ENCODE measurements at places on chromosomes 2 and 18. TPM values are rescaled to one million over a fixed set of nuclear protein-coding genes. Genes with fewer than 3 reads are reported as not detected.

DNA sequence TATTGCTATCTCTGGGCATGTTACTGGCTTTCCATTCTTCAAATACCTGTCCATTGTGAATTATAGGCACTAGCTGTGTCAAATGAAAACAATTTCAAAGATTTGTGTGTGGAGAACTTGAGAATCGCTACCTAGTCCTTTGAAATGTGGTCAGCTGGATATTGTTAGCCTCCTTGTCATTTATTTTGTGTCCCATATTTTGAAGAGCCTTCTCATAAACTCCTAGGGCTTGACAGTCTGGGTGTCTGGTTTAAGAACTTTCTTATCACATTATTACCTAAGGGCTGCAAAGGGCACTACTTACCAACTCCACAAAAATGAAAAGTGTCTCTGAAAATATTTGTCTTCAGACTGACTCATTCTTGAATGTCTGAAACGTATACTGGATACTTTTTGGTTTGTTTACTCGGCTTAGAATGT is 50.2 kb downstream of the COL4A3 start:
- DNase-seq, result no peak

DNA sequence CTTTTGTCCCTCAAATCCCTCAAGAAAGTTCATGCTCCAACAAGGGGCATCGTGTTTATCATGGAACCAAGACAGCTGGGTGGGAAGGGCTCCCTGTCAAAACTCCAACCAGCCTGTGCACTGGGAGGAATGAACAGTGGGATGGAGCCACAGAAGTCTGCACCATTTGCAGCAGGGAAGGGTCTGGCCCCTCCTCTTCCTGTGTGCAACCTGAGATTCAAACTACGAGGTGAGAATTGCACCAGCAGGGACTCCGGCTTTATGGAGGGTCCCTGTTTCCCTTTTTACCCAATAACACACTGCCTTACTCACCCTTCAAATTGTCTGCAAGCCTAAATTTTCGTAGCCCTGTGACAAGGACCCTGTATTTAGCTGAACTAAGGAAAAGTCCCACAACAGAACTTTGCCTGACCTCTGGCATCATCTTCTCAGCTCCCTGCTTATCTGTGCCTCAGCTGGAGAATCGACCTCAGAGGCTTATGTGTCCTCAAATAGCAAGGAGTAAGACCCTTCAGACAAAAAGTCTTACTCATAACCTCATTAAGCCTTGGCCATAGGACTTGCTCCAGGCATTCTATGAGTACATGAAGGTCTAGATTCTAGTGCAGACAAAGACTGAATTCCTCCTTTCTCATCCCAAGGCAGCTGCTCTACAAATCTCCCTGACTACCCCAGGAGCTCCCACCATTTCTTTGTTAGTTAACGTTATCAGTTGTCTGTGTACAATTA is 178.3 kb upstream of the SERPINE2 start:
- DNase-seq, result no peak

- no peak for DNase-seq
Observed at GRCh38 chr2:237115870-237116269, 30.2 kb downstream of the COPS8 start.

DNA sequence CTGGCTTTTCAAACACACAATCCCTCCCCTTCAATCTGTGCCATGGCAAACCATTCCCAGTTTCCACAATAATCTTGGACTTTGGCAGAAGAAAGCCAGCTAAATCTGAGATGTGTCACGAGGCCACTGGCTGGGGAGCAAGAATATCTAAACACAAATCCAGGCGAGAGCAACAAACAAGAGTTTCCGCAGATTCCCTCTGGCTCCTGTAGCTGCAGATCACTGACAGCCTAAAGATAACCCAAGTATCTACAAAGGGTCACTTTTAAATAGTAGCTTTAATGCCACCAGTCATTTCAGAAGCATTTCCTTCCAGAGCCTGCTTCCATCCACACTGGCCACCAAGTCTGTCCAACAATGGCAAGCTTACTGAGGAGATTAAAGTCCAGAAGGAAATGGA is 86.9 kb downstream of the ACVR1 start:
- DNase-seq, result no peak

DNA sequence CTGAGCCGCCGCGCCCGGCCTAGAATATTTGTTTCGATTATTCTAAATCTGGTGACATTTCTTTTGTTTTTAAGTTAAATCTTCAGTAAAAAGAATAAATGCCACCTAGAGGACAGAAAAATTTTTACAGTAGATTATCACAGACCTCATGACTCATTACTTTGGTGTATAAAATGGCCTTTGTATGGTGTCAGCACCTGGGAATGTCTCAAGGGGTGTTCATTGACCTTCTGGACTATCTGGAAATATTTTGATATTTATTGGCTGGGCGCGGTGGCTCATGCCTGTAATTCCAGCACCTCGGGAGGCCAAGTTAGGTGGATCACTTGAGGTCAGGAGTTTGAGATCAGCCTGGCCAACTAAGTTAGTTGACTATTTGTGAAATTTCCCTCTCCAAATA is 30.3 kb upstream of the SLC30A6 start:
- no peak for DNase-seq

DNA sequence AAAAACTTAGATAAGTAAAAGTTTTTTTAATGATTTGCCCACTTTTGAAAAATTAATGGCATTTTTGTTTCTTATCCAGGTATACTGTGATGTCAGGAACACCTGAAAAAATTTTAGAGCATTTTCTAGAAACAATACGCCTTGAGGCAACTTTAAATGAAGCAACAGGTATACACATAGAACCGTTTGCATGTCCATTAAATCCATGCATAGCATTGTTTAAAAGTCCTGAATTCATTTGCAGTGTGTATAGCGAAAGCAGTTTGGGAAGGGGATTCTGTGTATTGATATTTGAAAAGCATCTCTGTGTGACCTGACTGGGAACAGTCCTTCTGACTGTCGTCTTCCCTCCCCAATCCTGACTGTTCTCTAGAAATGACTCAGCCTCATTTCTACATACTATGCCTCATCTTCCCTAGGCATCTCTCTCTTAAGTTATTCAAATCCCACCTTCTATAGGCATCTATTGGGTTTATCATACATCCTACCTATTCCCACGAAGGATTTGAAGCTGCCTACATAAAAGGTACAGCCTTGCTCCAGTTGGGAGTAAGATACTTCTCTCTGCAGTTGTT is 79.2 kb upstream of the MAP3K20 start:
- DNase-seq, result no peak

- DNase-seq, result no peak
Observed at GRCh38 chr2:195009202-195009601, 647.8 kb upstream of the SLC39A10 start.

GRCh38 chr18:62634979-62635630 is 80.2 kb upstream of the PHLPP1 start:
- DNase-seq, result no peak

DNA sequence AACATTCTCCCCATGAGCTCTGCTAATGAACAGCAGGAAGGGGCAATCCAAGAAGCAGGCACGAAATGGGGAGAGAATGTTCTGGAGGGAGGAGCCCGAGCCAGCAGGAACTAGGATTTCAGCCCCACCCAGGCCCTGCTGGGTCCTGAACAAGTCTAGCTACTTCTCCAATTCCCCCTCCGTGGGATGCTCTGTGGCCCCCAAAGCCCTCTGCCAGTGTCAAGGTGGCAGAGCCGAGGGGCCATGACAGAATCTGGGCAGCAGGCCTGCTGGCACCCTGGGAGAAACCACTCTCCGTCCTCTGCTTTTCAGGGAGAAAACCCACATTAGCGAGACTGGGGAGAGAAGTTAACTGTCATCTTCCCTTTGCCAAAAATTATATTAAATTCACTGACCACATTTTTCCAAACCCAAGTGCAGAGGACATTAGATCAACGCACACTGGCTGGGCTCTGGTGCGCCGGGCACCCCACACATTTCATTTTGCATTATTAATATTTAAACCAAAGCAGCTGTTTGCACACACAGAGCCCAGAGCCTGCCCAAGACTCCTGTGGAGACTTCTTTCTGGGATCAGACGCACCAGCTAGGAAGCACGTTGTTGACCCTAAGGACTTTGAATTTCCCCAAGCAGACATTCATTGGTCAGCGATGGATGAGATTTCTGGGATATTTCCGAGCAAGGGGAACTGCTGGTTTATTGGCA is 80.2 kb upstream of the PKDCC start:
- DNase-seq, result peak; percentile 79

- peak; percentile 74 for DNase-seq
Observed at GRCh38 chr2:25215948-25216679, 47.7 kb upstream of the POMC start.

DNA sequence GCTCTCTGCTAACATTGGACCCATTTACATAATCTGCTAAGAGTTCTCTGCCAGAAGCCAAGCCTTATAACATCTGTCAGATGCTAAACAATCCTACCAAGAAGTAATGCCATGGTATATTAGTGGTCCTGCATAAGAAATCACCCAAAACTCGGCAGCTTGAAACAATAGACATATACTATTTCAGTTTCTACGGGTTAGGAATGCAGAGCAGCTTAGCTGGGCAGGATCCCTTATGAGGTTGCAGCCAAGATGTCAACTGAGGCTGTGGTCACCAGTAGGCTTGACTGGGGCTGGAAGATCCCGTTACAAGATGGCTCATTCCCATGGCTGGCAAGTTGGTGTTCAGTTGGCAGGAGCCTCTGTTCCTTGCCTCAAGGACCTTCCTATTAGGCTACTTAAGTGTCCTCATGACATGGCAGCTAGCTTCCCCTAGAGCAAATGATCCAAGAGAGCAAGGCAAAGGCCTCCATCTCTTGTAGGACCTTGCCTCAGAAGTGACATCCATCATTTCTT is 25.1 kb upstream of the SOS1 start:
- no peak for DNase-seq

Gene C2orf72
- 6.4 TPM for total RNA-seq

DNA sequence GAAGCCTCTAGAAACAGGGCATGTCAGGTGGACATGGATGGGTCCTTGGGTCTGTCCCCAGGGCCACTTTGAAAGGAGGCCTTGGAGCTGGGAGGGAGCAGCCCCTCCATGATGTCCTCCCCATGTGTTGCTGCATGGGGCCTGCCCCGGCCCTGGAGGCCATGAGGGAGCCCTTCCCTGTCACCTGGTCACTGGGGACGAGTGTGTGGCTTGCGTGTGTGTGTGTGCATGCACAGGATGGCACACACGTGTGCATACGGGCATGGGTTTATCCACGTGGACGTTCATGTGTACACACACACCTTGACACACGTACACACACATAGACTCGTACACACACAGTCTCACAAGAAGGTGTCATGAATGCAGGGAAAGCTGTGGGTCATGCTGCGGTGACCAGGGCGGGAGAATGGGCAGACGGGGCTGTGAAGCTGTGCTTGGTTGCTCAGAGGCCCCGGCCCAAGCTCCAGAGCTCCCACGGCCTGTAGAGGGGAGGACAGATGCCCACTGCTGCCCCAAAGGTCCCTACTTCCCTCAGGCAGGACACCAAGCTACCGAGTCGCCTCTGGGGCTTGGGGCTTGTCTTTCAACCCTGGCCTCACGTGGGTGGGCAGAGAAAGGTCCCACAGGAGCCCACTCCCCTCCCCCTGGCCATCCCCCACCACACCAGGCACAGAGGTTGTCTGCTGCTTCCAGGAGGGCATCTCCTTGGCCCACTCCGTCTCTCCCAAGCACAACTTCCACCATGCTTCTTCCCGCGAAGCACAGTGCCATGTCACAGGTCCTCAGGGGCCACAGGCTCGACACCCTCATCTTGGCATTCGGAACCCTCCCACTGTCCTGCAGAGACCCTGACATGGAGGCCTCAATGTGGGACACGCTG is 42.3 kb upstream of the GPC1 start:
- no peak for DNase-seq

Gene KLHL30
- 1.3 TPM for total RNA-seq

Gene TRIP12
- total RNA-seq, result 91.2 TPM

DNA sequence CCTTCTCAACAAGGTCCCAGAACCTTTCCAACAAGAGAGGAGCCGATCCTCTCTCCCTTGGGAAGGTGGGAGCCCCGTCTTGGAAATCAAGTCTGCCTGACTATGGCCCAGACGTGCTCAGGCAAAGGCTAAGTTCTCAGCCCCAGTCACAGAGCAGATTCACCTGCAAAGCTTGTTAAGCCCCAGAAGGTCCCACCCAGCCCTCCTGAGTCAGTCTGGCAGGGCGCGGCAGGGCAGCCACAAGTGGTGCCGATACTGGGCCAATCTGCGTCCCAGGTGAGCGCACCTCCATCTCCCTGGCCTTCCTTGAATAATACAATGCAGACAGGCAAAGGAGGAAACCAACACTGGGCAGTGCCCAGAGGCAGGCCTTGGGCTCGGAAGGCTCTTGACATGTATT is 15.0 kb downstream of the CRACDL start:
- peak; percentile 16 for DNase-seq

GRCh38 chr2:38194751-38195150 is 118.8 kb upstream of the CYP1B1 start:
- no peak for DNase-seq

DNA sequence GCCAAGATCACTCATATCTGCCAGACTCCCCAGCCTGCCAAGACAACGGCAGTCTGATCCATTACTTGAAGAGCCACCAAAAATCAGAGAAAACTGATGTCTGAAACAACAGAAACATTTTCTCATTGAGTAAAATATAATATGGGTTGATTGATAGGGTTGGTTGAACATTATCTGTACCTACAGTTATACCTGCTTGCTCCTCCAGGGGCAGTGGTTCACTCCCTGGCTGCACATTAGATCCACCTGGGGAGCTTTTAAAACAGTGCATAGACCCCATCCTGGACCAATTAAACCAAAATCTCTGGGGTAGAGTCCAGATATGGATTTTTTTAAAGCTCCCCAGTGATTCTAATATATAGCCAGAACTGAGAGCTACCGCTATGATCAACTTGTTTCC is 43.6 kb upstream of the SLC14A2 start:
- no peak for DNase-seq

DNA sequence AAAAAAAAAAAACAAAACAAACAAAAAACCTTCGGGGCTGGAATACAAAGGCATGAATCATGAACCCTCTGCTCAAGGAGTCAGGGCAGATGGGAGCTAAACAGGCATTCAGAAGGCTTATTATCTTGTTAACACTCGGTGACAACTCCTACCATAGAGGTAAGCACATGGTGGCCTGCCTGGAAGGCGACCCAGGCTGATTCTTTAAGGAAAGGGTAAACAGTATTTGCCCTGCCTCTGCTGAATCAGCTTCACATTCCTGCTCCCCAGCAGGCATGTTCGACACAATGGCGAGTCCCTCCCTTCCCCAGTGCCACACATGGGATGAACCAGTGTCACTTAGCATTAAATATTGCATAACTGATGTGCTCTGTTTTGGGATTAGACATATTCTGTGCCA is 191.9 kb downstream of the ARL4C start:
- DNase-seq, result no peak

DNA sequence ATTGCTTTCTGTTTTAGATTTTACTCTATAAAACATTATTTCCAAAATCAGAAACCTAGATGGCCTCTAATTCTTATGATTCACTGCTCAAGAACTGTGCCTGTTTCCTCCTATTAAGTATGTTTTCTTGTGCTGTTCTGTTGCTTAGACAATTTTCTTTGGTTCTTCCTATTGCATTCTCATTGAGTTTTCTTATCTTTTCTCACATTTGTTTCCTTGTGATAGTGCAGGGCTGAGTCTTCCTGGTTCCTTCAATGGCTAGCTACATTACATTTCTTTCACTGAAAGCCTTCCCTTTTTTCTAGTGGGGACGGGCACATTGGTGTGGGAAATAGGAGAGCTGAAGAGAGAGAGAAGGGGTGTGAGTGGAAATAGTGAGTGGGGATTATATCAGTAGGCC is 183.4 kb downstream of the CALCRL start:
- no peak for DNase-seq

Measured in stomach (tissue), 19 donors.